NCI-H748 treated with DMSO at 0.1 percent for 48 hours (cell line): ENCODE measurements at places on chromosomes 7 and 10.

DNA sequence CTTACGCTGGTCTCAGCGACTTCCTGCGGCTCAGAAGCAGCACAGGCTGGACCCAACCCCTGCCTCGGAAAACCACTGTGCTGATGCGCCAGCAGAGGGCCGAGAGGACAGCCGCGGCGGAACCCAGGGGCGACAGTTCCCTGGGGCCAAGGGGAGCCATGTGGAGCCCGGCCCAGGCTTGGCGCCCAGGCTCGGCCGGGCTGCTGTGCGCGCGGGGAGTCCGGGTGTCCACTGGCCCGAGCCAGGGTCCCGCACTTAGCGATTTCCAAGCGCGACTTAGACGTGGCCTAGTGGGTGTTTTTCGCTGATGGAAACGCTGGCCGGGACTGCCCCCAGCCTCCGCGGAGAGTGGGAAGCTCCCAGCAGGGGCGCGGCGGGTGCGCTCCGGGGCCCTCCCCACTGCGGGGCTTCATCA is 18.6 kb upstream of the ZNF32 start:
- DNase-seq, result no peak

- no peak for DNase-seq
Measured at GRCh38 chr10:15795036-15795792, 65.1 kb downstream of the MINDY3 start.

DNA sequence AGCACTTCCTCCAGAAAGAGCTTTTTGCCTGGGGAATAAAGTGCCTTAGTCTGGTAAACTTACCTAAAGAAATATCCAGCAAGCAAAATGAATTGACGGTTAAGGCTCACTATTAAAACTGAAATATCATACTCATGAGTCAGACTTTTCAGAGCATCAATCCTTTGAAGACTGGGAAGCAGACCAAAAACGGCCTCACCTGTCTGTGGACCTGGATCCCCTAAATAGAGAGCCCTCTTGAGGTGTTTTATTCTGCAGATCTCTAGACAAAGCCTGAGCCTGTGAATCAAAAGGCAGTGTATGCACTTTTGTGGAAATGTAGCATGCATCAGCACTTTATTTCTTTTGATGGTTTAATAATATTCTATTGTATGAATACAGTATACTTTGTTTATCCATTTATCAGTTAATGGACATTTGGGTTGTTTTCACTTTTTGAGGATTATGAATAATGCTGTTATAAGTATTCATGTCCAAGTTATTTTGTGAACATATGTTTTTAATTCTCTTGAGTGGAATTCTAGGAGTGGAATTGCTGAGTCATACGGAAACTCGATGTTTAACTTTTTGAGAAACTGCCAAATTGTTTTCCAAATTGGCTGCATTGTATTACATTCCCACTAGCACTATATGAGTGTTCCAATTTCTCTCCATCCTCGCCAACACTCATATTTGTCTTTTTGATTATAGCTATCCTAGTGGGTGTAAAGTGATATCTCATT is 449.0 kb upstream of the IGFBP3 start:
- no peak for DNase-seq

DNA sequence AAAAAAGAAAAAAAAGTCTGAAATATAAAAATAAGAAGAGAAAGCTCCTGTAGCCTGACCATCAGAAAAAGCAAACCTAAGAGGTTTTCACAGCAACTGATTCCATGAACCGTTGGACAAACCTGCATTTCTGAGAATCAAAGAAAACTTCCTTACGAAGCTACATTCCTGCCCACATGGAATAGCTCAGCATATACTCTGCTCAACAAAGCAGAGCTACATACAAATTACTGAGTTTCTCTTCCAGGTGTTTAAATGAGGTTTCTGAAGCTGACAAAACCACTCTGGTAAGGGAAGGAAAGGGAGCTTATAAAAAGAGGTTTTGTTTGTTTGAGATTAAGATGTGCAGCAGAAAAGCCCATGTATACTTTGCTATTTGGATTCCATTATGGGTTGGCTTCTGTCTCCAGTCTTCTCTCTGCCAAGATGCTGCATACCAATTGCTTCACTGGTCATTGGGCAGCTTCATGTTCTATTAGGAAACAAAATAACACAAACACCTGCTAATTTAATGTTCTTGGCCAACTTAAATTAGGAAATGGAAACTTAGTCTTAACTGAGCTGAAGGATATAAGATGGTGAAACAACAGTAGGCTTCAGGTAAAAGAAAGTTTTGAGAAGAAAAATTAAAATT is 314.1 kb downstream of the LRRTM3 start:
- DNase-seq, result no peak

DNA sequence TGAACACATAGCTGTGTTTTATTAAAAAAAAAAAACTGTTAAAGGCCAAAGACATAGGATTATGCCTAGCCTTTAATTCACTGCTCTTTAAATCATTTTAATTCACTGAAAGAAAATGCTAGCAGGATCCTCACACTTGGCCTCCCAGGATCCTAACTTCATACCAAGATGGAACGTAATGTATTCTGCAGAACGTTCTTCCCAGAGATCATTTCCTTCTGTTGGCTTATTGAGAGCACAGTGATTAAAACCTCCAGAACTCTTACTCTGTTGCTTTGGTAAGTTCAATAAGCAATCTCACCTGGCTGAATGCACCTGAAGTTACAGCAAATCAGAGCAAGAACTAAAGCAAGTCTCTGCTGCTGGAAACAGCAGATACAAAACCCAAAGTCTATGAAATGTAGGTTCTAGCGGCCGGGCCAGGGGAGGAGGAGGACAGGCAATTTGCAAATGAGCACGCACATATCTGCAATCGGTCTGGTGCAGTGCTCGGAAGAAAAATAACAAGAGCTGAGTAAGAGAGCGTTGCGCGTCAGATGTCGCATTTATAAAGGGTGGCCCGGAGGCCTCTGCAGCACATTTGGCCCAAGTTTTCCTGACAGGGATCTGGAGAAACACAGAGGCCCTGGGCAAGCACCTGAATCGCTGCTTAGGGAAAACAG is 193.9 kb downstream of the FAM107B start:
- no peak for DNase-seq

DNA sequence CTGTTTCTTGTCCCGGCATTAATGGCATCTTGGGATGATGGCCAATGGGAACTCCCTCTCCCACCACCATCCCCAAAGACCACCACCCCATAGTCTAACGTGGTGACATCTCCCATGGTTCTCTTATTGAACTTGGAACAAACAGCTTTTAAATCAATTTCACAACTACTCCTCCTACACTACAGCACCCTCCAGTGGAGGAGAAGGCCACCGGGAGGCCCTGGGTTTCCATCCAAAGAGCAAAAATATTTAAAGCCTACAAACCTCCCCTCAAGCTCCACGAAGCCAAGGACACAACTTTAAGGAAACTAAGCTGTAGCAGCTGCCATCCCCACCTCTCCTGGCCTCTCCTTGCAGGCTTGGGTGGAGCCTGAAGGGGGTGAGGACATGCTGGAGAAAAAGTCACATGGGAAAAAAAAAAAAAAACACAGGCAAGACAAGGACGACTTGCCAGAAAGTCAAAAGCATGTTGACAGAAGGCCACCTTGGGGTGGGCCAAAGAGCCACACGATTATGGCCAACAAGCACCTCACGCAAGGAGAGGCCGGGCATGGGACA is 94.0 kb upstream of the LANCL2 start:
- DNase-seq, result no peak

DNA sequence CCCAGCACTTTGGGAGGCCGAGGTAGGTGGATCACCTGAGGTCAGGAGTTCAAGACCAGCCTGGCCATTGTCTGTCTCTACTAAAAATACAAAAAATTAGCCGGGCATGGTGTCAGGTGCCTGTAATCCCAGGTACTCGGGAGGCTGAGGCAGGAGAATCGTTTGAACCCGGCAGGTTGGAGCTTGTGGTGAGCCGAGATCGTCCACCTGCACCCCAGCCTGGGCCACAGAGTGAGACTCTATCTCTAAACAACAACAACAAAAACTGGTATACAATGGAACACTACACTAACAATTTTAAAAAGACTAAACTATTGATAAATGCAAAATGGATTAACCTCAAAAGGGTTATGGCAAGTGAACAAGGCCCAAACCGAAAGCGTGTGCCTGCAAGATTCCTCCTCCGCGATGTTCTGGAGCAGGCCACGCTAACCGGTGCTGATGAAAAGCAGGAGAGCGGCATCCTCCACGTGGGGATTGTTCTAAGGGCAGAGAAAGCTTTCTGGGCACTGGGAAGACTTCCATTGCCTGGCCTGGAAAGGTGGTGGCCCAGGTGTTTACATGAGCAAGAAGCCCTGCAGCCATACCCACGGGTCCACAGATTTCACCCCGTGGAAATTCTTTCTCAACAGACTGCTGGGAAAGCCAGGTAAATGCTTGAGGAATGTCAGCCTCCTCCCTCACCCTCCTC is 53.8 kb downstream of the PDGFA start:
- no peak for DNase-seq

GRCh38 chr7:154753226-154753625 is 249.7 kb downstream of the PAXIP1 start:
- no peak for DNase-seq

GRCh38 chr10:97825020-97825760 is 24.5 kb upstream of the GOLGA7B start:
- DNase-seq, result no peak

- DNase-seq, result no peak
Measured at GRCh38 chr7:84912993-84913635, 273.7 kb downstream of the SEMA3D start.

DNA sequence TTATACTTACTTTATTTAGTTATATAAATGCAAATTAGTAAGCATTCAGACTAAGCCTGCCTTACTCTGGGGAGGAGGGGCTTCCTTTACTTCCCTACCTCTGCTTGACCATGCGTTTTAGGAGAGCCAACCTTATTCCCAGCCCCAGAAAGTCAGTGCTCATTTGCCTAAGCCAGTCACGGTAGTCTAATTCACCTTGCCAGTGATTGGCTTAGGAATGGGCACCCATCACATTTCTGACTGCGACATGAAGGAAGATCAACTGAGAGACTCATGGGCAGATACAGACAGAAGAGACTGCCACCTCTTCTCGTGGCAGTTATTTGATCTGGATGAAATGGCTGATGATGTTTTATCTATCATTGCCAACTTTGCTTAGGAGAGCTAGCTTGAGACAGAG is 29.5 kb downstream of the RPA3 start:
- no peak for DNase-seq

DNA sequence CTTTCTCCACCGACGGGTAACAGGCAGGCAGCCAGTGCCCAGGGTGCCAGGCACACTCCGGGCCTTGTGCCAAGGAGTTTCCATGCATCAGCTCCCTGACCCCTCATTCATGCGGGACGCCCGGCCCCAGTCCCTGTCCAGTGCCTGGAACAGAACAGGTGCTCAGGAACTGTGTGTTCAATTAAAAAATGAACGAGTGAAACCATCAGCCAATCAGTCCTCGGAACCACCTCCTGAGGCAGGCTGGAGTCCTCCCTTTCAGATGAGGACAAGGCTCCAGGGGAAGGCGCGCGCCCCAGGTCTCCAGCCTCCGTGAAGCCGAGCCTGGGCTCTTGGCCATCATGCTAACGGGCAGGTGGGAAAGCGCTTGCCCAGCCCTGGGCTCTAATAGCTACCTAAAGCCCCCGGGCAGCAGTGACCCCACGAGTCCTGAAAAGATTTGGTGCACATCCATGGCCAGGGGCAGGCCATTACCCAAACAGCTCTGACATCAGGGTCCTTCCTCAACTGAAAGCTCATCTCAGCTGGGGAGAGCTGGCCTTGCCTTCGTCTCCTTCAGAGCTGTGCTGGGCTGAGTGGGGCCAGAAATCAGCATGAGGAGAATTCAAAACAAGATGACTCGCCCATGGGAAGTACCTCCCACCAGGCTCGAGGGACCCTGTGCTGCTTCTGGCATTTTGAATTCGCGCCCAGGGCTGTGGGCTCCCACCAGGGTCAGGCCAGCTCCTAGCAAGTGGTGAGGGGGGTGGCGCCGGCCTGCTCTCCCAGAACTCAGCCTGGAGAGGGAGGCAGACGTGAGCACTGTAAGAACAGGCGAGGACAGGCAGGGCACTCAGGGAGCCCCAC is 200.5 kb downstream of the MAD1L1 start:
- no peak for DNase-seq

DNA sequence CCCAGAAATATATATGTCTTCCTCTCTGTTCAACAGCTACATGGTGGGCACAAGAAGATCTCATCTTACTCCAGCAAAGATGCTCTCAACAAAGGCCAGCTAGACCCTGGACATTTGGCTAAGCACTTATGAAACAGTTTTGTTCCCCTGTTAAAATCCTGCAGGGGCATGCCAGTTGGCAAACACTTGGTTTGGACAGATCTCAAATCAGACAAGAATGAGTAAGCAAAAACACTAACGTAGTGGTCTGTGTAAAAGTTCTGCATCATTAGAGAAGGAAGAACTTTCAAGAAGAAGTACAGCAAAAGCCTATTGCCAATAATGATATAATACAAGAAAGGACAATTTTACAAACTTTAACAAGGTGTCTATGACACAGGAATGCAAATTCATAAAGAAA is 125.6 kb downstream of the CALN1 start:
- no peak for DNase-seq

- DNase-seq, result no peak
Measured at GRCh38 chr7:19971956-19972355, 198.5 kb upstream of the TMEM196 start.

GRCh38 chr10:14010769-14011574 is 319.8 kb downstream of the FRMD4A start:
- DNase-seq, result no peak

- no peak for DNase-seq
Measured at GRCh38 chr7:93938293-93938692, 16.8 kb downstream of the GNG11 start.

GRCh38 chr7:130723784-130724183 is 10.2 kb downstream of the KLF14 start:
- no peak for DNase-seq

- no peak for DNase-seq
Measured at GRCh38 chr7:77426052-77426404, 9.9 kb upstream of the GSAP start.

- DNase-seq, result no peak
Measured at GRCh38 chr10:11235771-11236170, 218.1 kb downstream of the CELF2 start.

DNA sequence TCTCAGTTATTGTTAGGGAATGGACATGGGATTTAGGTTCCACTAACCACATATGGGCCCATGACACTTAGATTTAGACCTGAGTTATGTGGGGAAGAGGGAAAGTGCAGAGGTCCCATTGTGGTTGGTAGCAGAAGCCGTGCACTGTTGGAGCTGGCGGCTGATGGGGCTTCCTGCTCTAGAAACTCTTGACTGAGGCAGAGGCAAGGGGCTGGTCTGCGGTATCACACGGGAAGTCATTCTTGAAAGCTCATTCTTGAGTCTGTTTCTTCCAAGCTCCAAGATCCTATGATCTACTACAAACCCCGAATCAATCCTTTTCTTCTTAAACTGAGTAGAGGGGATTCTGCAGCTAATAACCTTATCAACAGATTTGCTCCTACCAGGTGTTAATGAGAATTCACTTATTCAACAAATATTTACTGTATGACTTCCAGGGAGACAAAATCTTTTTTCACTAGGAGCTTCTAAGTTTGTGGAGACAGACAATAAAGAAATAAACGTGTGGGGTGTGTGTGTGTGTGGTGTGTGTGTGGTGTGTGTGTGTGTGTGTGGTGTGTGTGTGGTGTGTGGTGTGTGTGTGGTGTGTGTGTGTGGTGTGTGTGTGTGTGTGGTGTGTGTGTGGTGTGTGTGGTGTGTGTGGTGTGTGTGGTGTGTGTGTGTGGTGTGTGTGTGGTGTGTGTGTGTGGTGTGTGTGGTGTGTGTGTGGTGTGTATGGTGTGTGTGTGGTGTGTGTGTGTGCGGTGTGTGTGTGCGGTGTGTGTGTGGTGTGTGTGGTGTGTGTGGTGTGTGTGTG is 57.1 kb downstream of the AOC1 start:
- DNase-seq, result no peak

- no peak for DNase-seq
Measured at GRCh38 chr10:33237736-33238624, 96.5 kb downstream of the NRP1 start.
